ENCODE measurements at places on chromosomes 1 and 21. TPM values are rescaled to one million over a fixed set of nuclear protein-coding genes. Genes with fewer than 3 reads are reported as not detected.
A peak's percentile ranks its signal among the peaks of the same experiment; 100 is the strongest.

DNA sequence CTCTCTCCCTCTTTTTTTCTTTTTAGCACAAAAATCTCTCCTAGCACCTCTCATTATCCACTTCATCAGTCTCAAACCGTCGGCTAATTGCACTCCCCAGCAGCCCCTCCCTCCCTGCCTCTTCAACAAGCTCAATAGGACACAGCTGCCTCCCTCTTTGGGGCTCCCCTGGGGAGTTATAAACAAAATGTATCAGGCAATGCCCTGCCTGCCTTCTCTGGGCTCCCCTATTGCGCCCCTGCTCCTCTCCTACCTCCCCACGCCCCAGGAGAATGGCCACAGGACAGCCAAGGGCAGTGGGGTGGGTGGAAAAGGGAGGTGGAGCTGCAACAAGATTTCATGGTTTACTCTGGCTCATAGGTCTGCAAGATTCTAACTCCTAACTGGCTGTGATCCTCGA is 147.1 kb upstream of the GRIK3 start:
- DNase-seq = no peak

DNA sequence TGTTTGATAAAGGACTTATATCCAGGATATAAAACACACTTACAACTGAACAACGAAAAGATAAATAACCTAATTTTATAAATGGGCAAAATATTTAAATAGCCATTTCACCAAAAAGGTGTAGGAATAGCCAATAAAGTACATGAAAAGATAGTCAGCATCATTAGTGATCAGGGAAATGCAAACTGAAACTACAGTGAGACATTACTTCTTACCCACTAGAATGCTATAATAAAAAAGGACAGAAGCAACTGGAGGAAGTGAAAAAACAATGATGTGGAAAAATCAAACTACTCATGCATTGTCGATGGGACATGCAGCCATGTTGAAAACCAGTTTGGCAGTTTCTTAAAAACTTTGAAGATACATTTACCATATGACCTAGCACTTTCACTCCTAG is 43.4 kb upstream of the HSD3B1 start:
- no peak for DNase-seq

DNA sequence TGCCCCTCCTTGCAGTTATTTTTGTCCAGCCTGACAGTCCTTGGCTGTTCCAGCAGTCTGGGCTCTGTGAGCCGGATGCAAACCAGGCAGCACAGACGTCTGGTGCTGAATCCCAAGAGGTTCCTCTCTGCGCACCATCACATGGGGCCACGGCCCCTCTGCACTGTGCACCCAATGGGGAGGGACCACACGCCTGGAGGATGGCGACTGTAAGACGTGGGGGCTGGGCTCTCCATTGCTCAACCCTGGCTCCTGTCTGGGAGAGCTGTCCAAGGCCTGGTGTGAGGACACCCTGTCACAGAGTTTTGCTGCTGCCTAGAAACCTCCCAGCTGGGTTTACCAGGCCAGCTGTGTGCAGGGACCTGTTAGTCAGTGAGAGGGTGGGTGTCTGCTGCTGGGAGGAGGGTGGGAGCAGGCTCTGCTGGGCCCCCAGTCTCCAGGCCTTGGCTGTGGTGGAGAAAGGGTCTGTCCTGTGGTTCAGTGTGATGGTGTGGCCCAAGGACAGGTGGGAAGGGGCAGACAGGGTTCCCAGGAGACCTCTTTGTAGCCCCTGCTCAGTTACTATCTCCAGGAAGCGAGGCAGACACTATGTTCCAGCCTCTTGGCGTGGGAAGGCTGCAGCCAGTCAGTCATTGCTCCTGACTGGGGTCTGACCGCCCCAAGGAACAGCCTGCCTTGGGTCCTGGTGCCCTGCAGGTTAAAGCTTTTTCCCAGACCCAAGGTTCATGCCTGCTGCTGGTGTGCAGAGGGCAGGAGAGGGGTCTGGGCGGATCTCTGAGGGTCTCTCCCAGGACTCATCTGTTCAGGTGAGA is 13.8 kb downstream of the HEYL start:
- peak; percentile 89 for DNase-seq

DNA sequence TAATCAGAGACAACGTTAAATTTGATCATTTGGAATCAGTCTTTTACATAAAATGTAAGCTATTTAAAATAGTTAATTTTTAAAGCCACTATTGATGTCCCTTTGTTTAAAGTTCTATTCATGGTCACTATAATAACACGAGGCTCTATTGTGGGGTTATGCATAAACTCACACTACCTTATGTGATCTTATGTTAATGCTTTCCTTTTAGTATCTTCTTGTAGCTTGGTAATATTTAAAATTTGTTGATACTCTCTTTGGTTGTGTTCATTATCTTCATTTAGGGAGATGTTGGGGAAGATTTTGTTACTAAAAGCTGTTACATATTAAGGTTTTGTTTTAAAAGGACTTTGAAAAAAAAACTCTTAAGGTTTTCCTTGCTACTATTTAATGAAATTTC is 1.2 kb downstream of the B3GALT2 start:
- no peak for DNase-seq

DNA sequence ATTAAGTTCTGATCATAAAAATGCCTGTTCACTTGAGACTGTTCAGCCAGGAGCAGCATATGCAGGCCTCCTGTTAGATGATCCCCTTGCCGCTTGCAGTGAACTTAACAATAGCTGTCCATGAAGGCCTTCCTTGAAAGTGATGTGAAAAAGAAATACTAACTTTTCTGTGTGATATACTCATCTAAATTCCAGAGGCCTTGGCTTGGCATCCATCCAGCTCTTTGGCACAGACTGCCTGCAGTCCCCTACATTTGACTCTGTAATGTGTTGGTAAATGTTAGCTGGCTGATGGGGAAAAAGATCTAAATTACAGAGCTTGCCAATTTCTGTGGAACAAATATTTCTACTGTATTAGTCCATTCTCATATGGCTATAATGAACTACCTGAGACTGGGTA is 73.7 kb downstream of the KCNK2 start:
- DNase-seq = no peak

- DNase-seq = no peak
Observed at GRCh38 chr1:167669209-167670124, 39.4 kb downstream of the RCSD1 start.

DNA sequence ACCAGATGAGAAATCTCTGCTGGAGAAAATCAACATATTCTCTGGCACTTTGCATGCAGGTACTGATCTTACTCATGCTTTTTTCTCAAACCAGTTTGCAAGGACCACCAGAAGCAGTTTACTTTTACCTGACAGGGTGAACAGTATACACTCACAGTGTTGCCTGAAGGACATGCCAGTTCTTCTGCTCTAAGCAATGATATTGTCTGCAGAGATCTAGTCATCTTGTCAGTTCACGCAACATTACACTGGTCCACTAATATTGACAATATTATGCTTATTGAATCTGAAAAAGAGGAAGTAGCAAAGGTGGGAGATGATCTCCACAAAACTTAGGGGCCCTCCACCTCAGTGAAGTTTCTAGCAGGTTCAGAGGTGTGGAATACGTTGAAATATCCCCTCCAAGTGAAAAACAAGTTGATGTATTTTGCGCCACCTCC is 3.8 kb upstream of the S100B start:
- DNase-seq = no peak

- DNase-seq = no peak
Observed at GRCh38 chr1:112477550-112477949, 31.2 kb upstream of the WNT2B start.

- no peak for DNase-seq
Observed at GRCh38 chr1:183515002-183515689, 42.8 kb downstream of the SMG7 start.

DNA sequence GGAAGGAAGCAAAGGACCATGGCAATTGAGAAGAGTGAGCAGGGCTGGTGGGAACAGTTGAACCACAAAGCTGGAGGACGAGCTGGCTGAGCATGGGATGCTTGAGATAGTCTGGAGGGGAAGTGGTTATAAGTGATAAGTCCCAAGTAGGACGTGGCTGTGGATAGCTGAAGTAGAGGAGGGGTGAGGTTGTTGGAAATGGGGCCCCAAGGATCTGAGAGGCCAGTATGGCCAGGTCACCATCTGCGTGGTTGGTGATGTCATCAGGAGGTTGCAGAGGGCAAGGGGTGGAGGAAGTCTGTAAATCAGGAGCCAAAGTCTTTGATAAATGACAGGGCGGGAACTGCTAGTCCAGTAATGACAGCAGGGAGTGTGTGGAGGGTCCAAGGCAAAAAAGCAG is 11.0 kb upstream of the REN start:
- DNase-seq = no peak

DNA sequence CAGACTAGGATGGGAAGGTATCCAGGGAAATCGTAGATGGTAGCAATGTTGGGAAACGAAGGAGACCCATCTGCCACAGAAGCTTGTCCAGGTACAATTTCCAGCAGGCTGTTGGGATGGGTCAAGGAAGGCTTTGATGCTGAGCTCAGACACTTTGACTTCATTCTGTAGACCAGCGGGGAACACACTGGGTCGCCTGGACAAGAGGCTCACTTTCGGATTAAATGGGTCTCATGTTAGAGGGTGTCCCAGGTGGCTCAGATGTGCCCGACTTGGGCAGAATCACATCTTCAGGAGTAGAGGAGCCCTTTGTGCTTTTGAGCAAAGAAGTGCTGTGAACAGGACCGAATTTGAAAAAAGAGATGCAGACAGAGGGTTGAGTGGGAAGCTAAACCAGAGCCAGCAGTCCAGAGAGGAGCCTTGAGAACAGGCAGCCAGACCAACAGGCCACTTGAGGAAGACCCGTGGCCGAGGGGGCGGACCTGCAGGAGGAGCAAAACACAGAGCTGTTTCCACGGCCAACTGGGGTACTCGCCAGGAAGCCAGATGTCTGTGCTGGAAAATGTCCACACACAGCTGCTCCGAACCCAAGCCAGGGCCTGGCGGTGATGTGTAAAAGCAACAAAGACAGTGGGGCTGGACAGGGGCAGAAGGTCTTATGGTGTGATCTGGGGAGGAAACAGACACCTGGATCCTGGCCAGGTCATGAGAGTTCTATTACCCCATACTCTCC is 146.9 kb downstream of the AJAP1 start:
- DNase-seq = peak; percentile 56

GRCh38 chr1:66239834-66240233 is 294.1 kb upstream of the SGIP1 start:
- no peak for DNase-seq

GRCh38 chr1:177171536-177172123 is 872 bp downstream of the BRINP2 start:
- DNase-seq = no peak

GRCh38 chr1:77783141-77783540 is 3.7 kb downstream of the MIGA1 start:
- DNase-seq = no peak

DNA sequence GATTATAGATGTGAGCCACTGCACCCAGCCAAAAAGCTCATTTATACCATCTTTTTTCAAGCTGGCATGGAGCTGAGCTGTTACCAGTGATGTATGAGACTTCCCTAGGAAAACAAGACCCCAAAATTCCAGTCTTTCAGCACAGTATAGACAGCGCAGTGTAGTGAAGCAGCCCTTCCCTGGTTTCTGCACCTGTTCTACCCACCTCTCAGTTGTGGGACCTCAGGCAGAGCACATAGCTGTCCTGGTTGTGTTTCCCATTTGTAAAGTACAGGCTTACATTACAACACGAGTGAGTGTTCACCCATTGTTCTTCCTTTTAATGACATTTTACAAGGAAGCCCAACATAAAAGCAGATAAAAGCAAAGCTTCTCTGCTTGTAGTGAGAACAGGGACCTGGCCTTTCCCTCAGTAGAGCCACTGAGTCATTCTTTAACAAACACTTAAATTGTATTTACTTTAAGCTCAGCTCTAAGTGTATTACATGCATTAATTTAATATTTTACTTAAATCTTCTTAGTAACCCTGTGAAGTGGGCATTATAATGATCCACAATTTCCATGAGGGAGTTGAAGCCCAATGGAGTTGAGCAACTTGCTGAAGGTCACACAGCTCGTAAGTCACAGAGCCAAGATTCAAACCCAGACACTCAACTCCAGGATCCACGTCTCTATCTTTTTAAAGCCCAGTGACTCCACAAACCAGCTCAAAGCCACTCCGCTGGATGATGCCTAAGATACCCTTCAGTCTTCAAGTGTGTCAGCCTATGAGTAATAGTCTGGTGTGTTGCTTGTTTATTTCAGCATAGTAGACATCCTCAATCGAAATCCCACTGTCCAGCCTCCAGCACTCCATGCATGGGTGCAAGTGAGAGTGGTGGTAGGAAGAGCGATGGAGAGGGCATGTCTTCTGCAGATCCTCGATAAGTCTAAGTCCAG is 40.5 kb upstream of the CAPZB start:
- DNase-seq = no peak

DNA sequence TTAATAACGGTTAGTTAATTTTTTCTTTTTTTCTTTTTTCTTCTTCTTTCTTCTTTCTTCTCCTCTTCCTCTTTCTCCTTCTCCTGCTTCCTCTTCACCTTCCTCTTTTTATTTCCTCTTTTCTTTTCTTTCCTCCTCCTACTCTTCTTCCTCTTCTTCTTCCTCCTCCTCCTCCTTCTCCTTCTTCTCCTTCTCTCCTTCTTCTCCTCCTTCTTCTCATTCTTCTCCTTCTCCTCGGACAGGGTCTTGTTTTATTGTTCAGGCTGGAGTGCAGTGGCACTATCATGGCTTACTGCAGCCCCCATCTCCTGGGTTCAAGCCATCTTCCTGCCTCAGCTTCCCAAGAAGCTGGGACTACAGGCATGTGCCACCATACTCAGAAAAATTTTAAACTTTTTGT is 13.4 kb upstream of the ACBD3 start:
- DNase-seq = no peak

DNA sequence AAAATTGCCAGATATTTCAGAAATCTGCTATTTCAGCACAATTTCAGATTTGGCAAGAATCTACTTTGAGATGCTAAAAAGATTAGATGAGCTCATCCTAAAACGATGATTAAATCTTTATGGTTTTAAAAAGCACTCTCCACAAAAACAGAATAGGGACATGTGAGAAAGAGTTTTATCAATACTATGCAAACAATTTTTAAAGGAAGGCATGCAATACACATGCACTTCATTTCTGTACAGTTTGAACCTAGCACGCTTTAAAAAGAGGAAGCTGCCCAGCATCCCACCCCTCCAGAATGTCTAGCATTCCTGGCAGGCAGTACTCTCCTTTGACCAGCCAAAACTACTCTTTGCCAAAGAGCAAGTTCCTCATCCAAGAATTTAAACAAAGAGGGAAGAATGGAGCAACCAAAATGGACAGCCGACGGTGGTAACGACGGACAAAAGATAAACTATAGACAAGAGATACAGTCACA is 1.3 kb downstream of the ARHGAP29 start:
- peak; percentile 28 for DNase-seq

PLCH2 gene
- 2.3 TPM for polyA plus RNA-seq

IPO13 gene
- 19.1 TPM for polyA plus RNA-seq

FMO4 gene
- 19.7 TPM for polyA plus RNA-seq

GUCA2A gene
- polyA plus RNA-seq = 0.42 TPM

OR6N2 gene
- not detected for polyA plus RNA-seq

FCAMR gene
- polyA plus RNA-seq = 0.07 TPM

DFFA gene
- polyA plus RNA-seq = 42.8 TPM

OR6K2 gene
- polyA plus RNA-seq = not detected

PTPN22 gene
- 0.83 TPM for polyA plus RNA-seq

LEFTY2 gene
- 1.9 TPM for polyA plus RNA-seq

TMEM82 gene
- not detected for polyA plus RNA-seq

C8A gene
- not detected for polyA plus RNA-seq

EYA3 gene
- 33.0 TPM for polyA plus RNA-seq

CDC42BPA gene
- 45.5 TPM for polyA plus RNA-seq

GBP4 gene
- polyA plus RNA-seq = 16.8 TPM

PLEKHA6 gene
- polyA plus RNA-seq = 16.2 TPM
